Stimulated activated CD4-positive, alpha-beta T cell treated with anti-CD3 and anti-CD28 coated beads, Interleukin-1b, Interleukin-23, amount 100 ng/mL, for 1 hour (primary cell): ENCODE measurements at places on chromosomes 11 and 22.
A peak's percentile ranks its signal among the peaks of the same experiment; 100 is the strongest.

- DNase-seq = peak; percentile 32
Measured at GRCh38 chr11:1628506-1629325, 859 bp upstream of the KRTAP5-5 start.

DNA sequence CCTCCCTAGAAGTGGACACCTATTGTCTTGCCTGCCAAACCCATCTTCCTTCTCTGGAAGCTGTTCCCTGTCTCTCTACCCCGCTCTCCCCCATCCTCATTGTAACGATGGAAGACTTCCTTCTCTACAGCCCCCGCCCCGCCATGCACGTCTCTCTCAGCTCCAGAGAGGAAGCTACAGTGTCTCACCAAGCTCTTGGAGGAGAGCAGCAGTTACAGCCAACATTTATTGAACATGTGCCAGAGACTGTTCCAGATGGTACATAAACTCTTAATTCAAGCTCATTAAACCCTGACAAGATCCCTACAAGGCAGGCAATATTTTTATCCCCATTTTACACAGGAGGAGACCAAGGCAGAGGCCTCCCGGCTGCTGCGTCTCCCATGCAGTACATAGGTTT is 15.1 kb downstream of the MCHR1 start:
- no peak for DNase-seq

GRCh38 chr22:50635591-50635990 is 7.6 kb upstream of the ARSA start:
- DNase-seq = no peak

DNA sequence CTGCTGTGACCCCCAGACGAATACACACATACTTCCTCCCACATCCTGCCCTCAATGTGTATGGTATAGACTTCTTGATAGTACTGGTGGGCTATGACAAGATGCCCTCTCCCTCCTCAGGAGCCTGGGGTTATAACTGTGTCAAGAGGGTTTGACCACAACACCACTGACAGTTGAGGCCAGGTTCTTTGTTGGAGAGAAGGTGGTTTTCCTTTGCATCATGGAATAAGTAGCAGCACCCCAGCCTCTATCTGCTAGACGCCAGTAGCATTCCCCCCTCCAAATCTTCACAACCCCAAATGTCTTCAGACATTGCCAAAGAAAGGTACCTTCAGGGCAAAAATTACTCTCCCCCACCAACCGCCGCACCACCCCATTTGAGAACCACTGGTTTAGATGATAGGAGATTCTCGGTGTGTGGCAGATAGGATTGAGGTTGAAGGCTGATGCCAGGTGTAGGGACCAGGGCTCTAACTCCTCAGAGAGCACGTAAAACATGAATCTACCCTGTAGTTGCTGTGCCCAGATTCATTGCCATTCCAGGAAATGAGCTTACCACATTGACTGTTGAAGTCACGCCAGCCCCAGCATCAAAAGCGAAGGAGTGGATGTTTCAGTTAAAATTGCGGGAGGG is 5.5 kb upstream of the MYO18B start:
- no peak for DNase-seq
